ENCODE measurements at places on chromosomes 7 and 10.

GRCh38 chr7:153386556-153386955 lies 627.0 kb downstream of the ACTR3B start:
- no peak for DNase-seq

- DNase-seq = no peak
These were observed 13.2 kb downstream of the TMEM273 start for GRCh38 chr10:49174926-49175500.

DNA sequence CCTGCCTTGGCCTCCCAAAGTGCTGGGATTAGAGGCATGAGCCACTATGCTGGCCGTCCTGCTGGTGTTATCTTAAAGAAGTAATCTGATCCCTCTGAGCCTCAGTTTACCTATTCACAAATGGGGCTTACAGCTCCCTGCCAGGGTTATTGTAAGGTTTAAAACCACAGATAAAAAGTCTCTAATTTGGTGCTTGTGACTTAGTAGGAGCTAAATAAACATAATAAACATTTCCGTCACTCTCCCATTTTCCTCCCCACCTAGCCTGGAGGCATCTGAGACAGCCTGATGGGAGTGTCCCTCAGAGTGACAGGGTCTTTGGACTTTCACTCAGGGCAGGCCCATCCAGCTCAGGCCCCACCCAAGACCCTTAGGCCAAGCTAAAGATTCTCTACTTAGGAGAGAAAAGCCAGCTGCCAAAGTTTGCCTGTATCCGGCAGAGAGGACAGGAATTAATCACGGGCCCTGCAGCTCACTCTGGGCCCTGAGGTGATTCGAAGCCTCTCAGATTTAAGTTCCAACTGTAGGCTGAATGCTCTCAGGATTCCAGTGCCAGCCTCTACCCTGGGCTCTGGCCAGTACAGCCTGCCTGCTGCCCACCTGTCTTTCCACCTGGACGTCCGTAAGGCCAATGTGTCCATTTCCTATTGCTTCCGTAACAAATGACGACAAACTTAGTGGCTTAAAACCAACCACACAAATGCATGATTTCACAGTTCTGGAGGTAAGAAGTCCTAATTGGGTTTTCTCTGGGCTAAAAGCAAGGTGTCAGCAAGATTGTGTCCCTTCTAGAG lies 21.8 kb upstream of the DUSP5 start:
- DNase-seq = no peak

GRCh38 chr7:17132726-17133125 lies 165.7 kb upstream of the AHR start:
- no peak for DNase-seq

GRCh38 chr10:17049195-17049594 lies 80.4 kb downstream of the CUBN start:
- no peak for DNase-seq

- no peak for DNase-seq
These were observed 2.4 kb downstream of the MYL7 start for GRCh38 chr7:44138698-44139097.

DNA sequence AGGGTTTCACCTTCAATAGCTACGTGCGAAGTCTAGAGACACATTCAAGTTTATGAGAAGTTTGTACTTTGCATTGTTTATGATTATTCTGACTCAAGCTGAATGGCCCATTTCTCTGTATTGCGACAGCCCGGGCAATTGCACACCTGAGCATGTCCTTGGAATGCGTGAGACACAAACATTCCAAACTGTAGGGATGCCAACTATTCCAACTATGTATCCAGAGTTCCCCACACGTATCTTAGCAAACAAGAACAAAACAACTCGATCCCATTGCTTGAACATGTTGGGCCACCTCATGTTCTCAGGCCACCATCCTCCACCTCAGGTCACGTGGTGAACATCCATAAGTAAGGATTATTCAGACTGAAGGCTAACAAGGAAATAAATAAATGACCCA lies 51.4 kb upstream of the EGFR start:
- no peak for DNase-seq

- DNase-seq = no peak
These were observed 273.9 kb upstream of the MGMT start for GRCh38 chr10:129193148-129193547.

- no peak for DNase-seq
These were observed 5.4 kb upstream of the CYREN start for GRCh38 chr7:135175931-135176330.

- no peak for DNase-seq
These were observed 118.0 kb downstream of the WDFY4 start for GRCh38 chr10:48802611-48803071.

GRCh38 chr7:126760914-126761577 lies 491.7 kb downstream of the GRM8 start:
- no peak for DNase-seq

DNA sequence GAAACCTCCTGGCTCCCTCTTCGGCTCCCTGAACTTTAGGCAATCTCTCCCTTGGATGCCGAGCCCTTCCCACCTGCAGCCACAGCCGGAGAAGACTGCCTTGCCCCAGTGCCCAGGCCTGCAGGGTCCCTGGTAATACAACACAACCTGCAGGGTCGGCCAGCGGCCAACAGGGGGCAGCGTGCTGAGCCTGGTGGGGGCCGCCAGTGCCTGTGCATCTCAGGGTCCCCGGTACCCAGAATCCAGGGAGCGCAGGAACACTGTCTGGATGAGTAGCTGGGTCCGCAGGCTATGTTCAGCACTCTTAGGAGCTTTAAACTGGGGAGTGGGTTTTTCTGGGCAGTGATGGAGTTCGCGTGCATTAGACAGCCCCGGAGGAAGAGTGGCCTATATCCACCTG lies 17.5 kb upstream of the C10orf71 start:
- no peak for DNase-seq

- no peak for DNase-seq
These were observed 41.6 kb downstream of the PLXDC2 start for GRCh38 chr10:19857876-19858275.

- no peak for DNase-seq
These were observed 655.6 kb downstream of the SORCS1 start for GRCh38 chr10:106508950-106509349.

GRCh38 chr7:139714163-139714901 lies 63.5 kb downstream of the HIPK2 start:
- DNase-seq = no peak

DNA sequence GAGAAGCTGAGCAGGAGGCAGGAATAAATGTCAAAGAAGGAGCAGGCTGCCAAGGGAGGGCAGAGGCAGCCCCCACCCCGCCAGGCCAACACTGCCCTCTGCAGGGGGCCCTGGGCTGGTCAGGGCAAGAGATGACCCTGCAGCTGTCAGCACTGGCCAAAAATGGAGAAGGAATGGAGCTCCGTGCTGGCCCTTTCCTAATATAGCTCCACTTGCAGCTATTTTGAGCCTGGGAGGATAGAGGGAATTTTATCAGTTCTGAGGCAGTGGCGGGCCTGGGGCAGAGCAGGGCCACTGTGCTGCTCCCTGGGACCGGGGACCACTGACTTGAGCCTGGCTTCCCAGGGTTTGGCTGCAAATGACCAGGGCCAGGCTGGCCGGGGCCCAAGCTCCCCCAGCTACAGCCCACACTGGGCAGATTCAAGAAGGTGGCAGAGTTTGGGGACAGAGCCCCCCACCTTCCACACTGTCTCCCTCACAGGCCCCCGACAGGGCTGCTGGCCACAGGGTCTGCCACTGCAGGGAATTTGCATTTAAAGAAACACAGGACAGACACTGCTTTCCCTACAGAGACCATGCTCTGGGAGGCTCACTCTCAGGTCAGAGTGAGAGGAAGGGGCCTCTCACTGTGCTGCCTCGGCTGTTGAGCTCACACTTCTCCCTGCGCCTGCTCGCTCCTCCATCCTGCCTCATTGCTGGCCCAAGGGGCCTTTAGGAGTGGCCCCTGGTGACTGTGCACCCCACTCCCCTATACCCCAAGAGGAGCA lies 16.2 kb downstream of the LDB3 start:
- DNase-seq = no peak

- DNase-seq = no peak
These were observed 285.9 kb upstream of the FZD8 start for GRCh38 chr10:35927990-35928488.

DNA sequence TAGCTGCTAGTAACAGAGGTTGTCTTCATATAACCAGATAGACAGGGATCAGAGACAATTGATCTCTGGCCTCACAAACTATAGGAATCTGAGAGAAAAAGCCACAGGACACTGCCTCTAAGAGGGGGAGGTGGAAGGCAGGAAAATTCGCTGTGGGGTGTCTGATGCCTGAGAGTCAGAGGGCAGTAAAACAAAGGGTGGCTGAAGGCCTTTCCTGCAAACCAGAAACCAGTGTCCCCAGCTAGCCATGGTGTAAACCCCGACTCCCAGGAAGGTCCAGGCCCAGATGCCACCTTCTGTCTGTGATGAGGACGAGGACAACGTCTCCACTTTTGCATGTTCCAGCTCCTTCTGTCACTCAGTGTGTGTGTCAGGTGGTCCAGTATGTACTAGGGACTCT lies 215.1 kb downstream of the ADARB2 start:
- DNase-seq = no peak

GRCh38 chr7:122572706-122573105 lies 126.2 kb downstream of the RNF133 start:
- no peak for DNase-seq

DNA sequence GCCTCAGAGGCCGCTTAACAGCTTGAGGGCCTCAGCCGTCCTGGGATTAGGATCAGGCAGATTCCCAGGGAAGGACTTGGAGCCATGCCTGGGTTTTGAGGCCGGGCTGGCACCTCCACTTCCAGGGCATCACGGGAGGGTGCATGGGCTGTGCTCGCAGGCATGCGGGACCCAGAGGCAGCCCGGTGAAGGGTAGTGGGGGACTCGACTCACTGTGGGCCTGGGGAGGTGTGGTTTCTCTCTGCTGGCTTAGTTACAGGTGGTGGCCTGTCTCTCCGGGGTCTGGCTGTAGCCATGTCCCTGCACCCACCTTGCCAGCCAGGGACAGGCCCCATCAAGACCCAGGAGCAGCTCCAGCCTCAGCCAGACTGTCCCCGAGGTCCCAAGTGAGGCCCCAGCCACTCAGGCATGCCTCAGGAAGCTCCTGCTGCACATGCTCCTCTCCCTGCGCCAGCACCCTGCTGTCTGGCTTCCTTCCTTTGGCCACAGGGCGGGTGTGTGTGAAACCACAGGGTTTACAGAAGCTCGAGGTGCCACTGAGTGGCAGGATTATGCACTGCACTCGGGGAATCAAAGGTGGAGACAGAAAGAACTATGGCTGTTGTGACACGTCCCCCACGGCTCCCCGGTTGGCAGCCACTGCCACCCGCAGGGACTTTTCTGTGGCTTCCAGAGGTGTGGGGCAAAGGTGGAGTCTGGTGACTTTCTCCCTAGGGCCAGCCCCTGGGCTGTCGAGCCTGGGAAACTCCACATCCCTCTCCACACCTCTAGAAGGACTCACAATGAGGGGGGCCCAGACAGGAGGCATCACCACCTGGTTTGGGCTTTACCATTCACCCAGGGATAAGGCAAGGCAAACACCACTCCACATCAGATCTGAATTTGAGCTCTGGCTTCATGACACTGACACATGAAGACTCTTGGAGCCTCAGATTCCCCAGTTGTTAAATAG lies 19.7 kb downstream of the GOLGA7B start:
- peak; percentile 75 for DNase-seq

GRCh38 chr7:77391230-77391629 lies 24.9 kb downstream of the GSAP start:
- DNase-seq = no peak

- DNase-seq = no peak
These were observed 145.7 kb downstream of the CYP26A1 start for GRCh38 chr10:93219347-93219746.

DNA sequence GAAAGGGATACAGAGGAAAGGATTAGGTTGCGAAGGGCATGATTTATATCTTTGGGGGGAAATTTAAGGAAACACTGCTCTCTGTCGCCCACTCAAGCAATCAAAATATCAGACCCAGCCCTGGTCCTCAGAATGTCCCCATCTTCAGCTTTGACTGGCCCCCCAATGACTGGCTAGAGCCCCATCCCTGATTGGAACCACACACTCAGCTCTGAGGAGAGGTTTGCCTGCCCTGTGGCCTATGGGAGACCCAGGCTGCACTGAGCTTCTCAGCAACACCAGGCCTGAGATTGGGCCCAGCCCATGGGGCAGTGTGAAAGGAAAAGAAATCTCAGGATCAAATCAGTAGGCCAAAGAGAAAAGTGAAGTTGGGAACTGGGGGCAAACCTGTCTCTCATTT lies 69.5 kb downstream of the ADCYAP1R1 start:
- DNase-seq = no peak

DNA sequence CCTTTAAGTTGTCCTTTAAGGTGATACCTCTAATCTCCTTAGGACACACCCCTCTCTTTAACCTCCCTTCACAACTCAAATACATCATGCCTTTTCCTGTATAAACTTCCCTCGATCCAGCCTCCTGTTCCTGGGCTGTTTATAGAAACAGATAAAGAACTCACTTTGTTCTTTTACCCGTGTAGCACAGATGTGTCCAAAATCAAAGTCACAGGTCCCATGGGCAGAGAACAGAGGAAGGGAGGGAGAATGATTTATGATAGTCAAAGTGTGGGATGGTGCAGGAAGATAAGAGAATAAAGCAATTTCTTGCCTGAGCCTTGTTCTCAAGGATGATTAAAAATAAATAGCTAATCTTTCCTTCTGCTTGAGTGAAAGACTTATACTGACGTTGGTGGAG lies 50.3 kb upstream of the CABCOCO1 start:
- DNase-seq = no peak

- no peak for DNase-seq
These were observed 91.3 kb upstream of the ANK3 start for GRCh38 chr10:60480865-60481563.

- DNase-seq = no peak
These were observed 28.3 kb upstream of the GNA12 start for GRCh38 chr7:2872296-2872874.

DNA sequence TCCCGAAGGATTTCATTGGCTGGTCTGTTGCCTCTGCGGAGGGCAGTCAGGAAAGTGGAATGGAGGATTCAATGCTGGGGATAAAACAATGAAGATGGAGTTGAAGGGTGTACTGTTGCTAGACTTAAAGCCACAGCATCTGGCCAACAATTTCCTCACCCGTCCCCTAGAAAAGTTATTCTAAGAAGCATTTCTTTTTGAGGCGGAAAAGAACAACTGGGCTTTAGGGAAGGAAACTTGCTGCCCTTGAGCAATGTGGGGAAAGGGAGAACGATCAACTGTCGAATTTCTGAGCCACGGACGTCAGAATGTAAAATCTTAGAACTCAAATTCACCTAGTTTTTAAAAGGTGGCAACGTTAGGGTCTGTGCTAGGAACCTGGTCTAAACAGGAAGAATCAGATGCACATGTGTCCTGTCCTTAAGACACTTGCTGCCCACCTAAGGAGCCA lies 664 bp downstream of the FMC1 start:
- DNase-seq = no peak

DNA sequence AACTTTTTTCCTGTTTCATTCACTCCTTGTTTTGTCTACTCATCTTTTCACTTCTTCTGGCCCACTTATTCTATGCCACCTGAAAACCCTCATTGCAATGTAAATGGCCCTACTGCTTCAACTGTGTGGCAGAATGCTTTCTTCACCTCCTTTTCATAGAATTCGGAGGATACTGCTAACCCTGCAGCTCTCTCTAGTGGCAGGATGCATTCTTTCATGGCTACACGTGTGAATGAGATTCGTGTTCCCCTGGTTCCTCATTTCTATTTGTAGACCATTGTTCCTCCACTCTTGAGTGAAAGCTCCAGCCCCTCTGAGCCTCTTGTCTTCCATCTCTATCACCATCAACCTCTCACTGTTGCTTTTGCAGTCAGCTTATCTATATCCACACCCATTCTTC lies 20.9 kb upstream of the CYP26C1 start:
- DNase-seq = no peak

- DNase-seq = peak; percentile 97
These were observed 101.4 kb downstream of the SEMA3E start for GRCh38 chr7:83547526-83547925.
